H7 (cell line): ENCODE measurements at places on chromosomes 1 and 21. TPM values are rescaled to one million over a fixed set of nuclear protein-coding genes. Genes with fewer than 3 reads are reported as not detected.
A peak's percentile ranks its signal among the peaks of the same experiment; 100 is the strongest.

SLC22A15 gene
- total RNA-seq: 5.5 and 5.9 TPM in 2 replicates

PIP5K1A gene
- 79.7 and 86.6 TPM in 2 replicates for total RNA-seq

AMY1C gene
- total RNA-seq: not detected in 2 replicates

FBLIM1 gene
- 91.0 and 95.6 TPM in 2 replicates for total RNA-seq

GNG12 gene
- 42.8 and 48.1 TPM in 2 replicates for total RNA-seq

ZYG11A gene
- 6.8 and 14.0 TPM in 2 replicates for total RNA-seq

DMBX1 gene
- total RNA-seq: 4.2 and 5.4 TPM in 2 replicates

PTPN14 gene
- total RNA-seq: 15.7 and 21.3 TPM in 2 replicates

DIO1 gene
- 0.41 TPM in 1 of 2 replicates, not detected in the other for total RNA-seq

MPL gene
- 0.48 TPM in 1 of 2 replicates, not detected in the other for total RNA-seq

ZNF695 gene
- 15.3 and 22.7 TPM in 2 replicates for total RNA-seq

GRCh38 chr1:193588311-193589082, 402.1 kb upstream of the B3GALT2 start:
- DNase-seq: no peak

DNA sequence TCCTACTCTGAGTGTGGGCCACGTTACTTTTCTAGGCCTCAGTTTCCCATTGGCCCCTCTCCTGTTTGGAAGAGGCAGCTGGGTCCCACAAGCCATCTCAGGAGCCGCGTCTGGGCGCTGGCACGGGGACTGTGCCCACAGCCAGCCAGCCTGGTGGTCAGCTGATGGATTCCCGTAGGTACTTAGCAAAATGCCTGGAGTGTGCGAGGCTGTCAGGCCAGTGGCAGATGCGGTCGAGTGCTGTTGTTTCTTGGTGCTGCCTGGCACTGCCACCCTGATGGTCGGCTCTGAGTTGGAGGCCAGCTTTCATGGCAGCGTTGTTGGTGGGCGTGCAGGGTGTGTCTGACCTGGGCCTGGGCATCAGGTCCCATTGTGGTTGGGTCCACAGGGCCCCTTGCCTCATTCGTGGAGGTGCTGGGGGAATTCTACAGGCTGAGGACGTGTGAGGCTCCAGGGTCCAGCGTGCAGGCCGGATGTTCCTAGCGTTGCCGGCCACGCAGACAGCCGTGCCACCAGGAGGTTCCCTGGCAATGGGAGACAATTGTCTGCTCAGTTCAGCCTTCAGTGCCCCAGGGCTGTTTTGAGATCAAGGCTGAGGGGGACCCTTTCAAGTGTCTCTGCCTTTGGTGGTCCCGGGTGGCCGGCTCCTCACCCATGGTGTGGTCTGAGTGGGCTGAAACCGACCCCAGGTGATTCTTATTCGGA, 20.9 kb downstream of the SKI start:
- DNase-seq: no peak

DNA sequence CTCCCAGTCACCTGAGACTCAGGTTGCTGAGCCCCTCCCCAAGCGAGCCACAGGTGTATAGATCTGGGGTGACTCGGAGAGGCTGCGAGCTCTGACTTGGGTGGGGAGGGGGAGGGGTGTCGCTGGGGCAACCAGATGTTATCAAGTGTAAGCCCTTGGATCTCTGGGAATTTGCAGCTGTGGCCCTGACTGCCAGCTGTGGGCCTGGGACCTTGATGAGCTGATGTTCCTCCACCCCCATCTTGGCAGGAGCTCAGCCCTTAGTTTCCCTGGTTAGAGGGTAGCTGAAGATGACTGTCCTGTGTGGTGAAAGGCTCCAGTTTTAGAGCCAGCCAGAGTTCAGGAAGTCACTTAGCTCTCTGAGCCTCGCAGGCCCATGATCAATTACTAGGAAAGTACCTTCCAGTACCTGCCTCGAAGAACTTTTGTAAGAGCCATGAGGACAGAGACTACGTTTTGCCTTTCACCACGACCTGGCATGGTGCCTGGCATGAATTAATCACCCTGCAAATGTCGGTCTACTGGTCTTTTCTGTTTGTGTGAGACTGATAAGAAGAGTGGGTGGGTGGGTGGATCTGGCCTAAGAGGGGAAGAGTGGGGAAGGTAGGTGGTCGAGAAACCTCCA, 55.8 kb downstream of the YARS1 start:
- DNase-seq: peak; percentile 68

GRCh38 chr1:32144033-32144432, 35.4 kb upstream of the TXLNA start:
- DNase-seq: no peak

- DNase-seq: no peak
Observed at GRCh38 chr1:151009674-151010345, 1.6 kb downstream of the PRUNE1 start.

- no peak for DNase-seq
Observed at GRCh38 chr1:230222678-230223077, 155.6 kb downstream of the GALNT2 start.

DNA sequence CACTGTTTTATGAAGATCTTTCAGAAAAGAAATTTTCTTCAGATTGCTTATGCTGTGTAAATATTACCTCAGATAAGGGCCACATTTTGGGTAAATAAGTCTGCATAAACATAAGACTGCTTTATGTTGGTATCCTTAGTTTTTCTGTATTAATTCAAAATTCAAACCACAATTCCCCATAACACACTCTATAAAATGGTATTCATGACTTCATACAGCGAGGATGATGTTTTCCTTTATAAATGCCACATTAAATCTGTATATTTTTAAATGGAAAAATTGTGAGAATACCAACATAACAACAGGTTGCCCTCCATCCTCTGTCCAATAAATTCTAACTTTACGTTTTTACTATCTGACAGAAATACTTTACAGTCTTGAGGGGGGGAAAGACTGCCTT, 248.7 kb upstream of the CXADR start:
- no peak for DNase-seq

- no peak for DNase-seq
Observed at GRCh38 chr1:166905136-166905535, 29.1 kb upstream of the TADA1 start.

GRCh38 chr21:28336314-28336713, 656.4 kb downstream of the LTN1 start:
- DNase-seq: no peak

GRCh38 chr1:3186526-3186921, 117.5 kb downstream of the PRDM16 start:
- DNase-seq: peak; percentile 78

GRCh38 chr1:208028526-208028925, 117.6 kb upstream of the CD34 start:
- no peak for DNase-seq

GRCh38 chr1:90989990-90990389, 31.8 kb downstream of the ZNF644 start:
- DNase-seq: no peak

GRCh38 chr1:117209094-117209493, 1.6 kb downstream of the VTCN1 start:
- DNase-seq: no peak

DNA sequence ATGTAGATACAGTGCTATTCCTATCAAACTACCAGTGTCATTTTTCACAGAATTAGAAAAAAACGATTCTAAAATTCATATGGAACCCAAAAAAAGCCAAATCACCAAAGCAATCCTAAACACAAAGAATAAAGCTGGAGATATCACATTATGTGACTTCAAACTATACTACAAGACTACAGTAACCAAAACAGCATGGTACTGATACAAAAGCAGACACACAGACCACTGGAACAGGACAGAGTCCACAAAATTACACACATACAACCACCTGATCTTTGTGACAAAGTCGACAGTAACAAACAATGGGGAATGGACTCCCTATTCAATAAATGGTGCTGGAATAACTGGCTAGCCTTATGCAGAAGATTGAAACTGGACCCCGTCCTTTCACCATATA, 71.4 kb upstream of the ZNF326 start:
- no peak for DNase-seq

DNA sequence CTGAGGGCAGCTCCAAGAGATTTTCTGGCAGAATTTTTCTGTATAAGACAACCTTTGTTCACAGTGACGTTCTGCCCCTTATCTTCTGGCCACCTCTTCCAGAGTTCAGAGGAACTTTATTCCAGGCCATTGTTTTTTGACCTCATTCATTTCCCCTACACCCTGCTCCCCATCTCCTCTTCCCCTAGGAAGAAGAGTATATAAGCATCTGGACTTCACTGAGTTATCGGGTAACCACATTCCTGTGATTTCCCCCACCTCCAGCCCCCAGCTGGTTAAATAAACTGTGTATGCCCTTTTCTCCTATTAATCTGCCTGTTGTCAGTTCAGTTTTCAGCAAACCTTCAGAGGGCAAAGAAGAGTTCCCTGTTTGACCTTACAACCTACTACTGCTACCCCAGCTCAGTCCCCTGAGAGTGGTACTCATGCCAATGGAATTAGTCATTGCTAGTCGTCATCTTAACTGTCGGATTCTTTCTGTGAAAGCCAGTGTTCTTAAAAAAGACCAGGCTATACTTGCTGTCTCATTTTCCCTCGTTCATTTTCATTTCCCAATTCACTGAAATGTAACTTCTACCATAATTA, 14.3 kb upstream of the ALG14 start:
- DNase-seq: peak; percentile 35

DNA sequence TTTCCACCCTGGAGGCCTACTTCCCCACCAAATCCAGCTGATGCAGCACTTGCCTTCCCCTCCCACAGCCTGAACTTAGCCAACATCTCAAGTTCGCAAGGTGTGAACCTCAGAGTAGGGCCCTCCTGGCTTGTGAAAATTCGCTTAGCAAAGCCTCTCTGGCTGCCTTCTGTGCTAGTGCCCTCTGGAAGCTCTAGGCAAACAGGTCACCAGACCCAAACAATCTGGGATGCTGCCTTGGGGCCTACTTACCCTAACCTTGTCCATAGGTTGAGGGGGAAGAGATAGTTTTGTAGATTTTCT, 30.3 kb upstream of the TRABD2B start:
- no peak for DNase-seq

- DNase-seq: no peak
Observed at GRCh38 chr1:170700842-170701615, 37.1 kb downstream of the PRRX1 start.

GRCh38 chr1:158020886-158021620, 27.6 kb downstream of the KIRREL1 start:
- no peak for DNase-seq

GRCh38 chr1:11955221-11955620, 20.7 kb downstream of the PLOD1 start:
- no peak for DNase-seq

DNA sequence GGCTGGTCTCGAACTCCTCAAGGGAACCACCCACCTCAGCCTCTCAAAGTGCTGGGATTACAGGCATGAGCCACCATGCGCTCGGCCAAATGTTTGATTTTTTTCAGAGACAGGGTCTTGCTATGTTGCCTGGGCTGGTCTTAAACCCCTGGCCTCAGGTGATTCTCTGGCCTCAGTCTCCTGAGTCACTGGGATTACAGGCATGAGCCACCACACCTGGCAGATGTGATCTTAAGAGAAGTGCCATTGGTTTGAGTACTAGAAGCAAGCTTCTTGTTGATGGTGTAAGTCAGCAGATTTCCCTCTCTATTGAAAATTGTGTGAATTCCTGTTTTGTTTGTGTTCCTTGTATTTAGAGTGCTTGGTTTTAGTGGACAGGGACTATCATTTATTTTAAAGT, 5.2 kb downstream of the CAP1 start:
- DNase-seq: no peak

DNA sequence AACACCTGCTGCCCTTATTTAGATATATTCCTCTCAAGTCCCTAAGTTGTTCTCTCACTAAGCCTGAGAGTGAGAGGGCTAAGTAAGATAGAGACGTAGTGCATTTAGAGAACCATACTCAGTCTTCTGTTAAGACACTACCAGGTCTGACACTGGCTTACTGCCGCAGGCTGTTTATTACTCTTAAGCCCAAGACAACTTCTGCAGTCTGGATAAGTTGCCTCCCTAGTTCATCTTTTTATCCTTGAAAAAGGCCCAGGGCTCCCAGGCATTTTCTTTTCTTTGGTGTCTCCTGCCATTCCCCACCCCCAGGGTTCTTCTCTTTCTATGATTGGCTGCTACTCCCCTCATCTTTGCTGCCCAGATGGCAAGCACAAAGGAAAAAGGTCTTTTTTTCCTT, 38.7 kb downstream of the CACHD1 start:
- no peak for DNase-seq

DNA sequence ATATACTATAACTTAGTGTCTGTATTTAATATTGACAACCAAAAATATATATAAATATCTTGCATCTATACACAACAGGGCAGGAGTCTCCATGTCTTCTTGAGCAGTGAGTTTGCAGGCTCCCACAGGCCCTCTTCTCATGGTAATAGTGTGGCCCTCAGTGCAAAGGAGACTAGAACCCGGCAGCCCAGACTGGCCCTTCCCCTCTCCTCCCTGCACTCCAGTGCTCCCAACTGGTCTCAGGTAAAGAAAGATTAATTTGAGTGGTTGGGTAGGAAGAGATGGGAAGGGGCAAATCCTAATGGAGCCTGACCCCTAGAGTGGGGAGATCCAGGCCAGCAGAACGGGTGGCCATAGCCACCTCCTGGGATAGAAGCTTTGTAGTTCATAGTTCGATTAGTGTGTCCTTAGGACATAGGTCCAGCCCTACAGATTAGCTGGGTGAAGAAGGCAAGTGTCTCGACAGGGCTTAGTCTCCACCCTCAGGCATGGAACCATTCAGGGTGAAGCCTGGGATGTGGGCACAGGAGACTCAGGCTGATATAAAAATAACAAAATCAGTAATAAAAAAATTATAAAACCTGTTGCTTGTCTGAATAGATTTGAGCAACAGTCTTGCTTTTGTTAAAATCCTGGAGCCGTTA, 32.3 kb downstream of the SLC2A1 start:
- DNase-seq: peak; percentile 19

GRCh38 chr1:40806731-40807695, 23.4 kb downstream of the KCNQ4 start:
- no peak for DNase-seq

- peak; percentile 94 for DNase-seq
Observed at GRCh38 chr1:53393325-53393792, 65.5 kb upstream of the LRP8 start.

- DNase-seq: no peak
Observed at GRCh38 chr1:161838362-161838761, 72.2 kb downstream of the ATF6 start.

- no peak for DNase-seq
Observed at GRCh38 chr1:222529916-222530315, 18.0 kb downstream of the HHIPL2 start.

- no peak for DNase-seq
Observed at GRCh38 chr1:9811239-9811966, 12.4 kb downstream of the CLSTN1 start.

- DNase-seq: peak; percentile 29
Observed at GRCh38 chr1:42927920-42928505, 30.7 kb downstream of the SLC2A1 start.

DNA sequence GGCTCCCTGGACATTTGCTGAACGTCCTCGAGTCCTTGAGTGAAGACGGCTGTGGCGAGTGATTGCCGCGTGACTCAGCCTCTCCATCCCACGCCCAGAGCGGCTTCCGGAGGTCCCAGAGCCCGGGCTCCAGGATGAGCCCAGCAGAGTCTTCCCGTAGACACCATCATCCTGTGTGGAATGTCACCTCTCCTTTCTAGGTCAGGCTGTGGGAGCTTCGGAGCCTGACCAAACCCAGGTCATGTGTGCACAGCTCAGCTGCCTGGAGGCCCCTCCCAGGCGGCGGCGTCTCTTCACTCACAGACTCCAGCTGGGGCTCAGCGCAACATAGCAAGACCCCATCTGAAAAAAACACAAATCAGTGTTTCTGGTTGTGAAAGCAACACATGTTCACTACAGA, 38.2 kb downstream of the PRKCZ start:
- DNase-seq: no peak

GRCh38 chr1:29691499-29691898, 455.2 kb downstream of the PTPRU start:
- no peak for DNase-seq
